Cerebellar nuclear complex (tissue), 1 donor: ENCODE measurements at places on chromosomes 12 and 14.

GRCh38 chr12:47894068-47894467 lies 10.7 kb downstream of the VDR start:
- no peak for DNase-seq

DNA sequence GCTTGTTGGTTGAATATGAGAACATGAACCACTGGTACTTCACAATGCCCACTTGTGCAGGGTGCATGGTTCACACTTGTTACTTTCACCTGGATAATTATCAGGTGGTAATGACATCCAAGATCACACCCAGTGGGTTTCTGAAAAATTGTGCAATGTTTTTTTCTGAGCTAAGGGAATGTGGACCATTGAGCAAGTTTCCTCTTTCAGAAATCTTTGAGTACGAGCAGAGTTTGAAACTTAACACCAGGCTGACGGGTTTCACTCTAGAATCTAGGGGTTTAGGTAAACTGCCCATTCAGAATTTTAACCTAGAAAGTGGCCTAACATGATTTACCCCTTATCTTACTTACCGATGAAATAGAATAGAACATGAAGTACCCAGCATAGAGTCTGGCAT lies 389.6 kb downstream of the PAWR start:
- no peak for DNase-seq

DNA sequence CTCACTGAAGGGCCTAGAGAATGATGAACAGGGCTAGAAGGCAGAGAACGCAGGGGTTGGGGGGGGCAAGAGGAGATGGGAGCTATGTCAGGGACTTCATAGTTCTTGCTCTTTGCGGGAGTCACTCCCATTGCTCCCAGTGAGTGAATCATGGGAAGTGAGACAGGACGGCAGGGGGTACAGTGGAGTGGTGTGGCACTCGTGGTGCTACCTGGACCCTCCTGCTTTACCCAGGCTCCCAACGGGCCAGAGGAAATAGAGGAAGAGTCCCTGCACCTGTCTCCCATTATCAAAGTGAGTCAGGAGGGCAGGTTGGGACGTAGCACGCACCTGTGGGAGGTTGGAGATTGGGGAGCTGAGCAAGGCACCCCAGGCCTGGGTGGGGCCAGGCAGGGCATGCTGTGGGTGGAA lies 1.3 kb upstream of the KRT8 start:
- no peak for DNase-seq

- DNase-seq, result no peak
Observed at GRCh38 chr12:90859591-90859990, 95.4 kb downstream of the CCER1 start.

DNA sequence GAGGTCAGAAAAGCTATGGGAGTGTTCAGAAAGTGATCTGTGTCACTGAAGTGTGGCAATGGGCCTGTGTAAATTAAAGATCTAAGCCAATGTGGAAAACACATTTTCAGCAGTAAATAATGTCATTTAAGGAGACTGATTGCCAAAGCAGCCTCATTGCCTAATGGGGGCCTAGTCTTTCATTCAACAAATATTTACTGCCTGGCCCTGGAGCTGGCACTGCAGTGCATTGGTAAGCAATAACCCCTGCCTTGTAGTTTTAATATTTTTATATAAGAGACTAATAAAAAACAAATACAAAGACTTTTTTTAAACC lies 326.6 kb downstream of the BTG1 start:
- no peak for DNase-seq

DNA sequence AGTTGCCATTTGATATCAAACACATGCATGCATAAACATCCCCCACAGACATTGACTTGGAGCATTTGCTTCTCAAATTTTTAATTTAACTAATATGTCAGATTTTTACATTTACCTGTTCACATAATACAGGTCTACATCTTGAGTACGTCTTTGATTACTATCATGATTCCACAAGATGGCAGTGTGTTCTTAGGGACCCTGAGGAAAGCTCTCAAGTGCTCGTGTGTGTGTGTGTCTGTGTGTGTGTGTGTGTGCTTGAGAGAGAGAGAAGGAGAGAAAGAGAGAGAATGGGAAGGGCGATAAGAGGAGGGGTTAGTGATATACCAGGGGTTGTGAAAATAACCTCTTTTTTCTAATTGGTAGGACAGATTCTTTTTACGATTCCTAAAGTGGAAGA lies 167.1 kb upstream of the OR4E1 start:
- no peak for DNase-seq

GRCh38 chr14:94540031-94540794 lies 21.0 kb upstream of the SERPINA4 start:
- DNase-seq, result no peak

GRCh38 chr12:389142-390096 lies at the start of gene KDM5A:
KDM5A (minus strand) TSS chr12:389320; CDS start chr12:389091, 229 bp downstream.
- no peak for DNase-seq

- no peak for DNase-seq
Observed at GRCh38 chr14:31489691-31490090, 1.9 kb upstream of the GPR33 start.

DNA sequence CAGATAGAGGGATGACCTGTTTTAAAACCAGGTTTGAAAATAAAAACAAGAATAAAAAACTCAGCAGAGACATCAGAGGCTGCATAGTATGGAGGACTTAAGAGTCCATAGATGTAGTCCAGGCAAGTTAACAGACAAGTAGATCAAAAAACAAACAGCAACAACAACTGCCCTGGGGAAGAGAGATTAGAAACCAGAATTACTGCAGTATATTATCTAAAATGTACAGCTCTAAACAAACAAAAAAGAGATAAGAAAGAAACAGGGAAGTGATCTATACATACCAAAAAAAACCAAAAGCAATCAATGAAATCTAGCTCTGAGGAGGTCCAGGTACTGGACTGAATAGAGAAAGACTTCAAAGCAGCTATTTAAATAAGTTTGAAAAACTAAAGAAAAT lies 48.8 kb downstream of the ACSM4 start:
- no peak for DNase-seq

GRCh38 chr12:12158858-12159257 lies 88.1 kb downstream of the BCL2L14 start:
- no peak for DNase-seq

GRCh38 chr14:29805415-29806123 lies 122.1 kb downstream of the PRKD1 start:
- no peak for DNase-seq

GRCh38 chr12:95815632-95816212 lies 25.2 kb upstream of the NTN4 start:
- DNase-seq, result no peak

DNA sequence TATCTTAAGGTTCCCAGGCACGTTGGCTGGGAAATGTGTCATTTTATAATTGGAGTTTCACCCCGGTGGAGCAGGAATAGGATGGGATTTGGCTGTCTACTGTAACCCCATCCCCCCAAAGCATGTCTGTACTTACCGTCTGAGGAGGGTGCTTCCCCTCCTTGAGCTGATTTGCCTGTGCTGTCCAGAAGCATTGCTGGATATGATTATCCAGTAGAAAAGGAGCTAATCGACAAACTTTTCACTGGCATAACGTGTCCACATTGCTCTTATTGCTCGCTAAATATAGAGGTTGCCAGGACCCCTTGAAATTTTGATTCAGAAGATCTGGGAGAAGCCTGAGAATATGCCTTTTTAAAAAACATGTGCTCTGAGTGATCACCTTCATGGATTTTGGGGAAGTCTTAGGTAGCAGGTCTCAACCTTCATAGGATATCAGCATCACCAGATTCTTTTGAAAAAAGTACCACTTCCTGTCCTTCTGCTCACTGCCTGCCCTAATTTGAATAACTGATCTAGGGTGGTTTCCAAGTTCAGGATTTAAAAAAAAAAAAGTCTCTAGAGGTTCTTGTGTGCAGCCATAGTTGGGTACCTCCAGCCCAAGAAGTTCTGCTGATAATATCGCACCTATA lies 80.4 kb upstream of the KCNA1 start:
- DNase-seq, result no peak

DNA sequence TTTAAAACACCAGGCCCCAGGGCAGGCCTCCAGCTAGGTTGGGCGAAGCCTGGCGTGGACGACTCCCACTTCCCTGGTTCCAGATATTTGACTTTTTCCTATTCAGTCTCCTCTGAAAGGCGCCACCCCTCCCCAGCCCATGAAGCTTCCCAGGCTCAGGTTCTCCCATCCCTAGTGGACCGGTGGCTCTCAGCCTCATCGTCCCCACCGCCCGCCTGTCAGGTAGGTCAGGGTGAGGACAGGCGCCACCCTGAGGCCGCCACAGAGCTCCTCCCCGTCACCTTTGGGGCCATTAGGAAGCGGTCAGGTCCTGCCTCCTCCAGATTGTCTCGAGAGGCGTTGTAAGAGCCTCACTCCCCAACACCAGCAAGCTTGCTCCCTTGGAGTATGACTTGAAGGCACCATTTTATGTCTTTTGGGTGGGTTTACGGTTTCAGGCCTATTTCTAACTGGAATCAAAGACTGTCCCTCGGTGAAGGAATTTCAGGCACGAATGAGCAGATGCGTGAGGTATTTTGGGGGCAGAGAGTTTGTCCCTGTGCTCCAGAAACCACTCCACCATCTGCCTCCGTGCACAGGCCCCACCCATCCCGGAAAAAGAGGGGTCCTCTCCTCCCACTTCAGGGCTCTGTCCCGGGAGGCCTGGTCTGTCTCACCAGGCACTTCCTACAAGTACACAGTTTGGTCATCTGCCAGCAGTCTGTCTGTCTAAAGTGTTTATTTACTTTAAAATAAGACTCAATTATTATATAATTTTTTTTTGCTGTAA lies 55.6 kb downstream of the TSPAN9 start:
- no peak for DNase-seq

DNA sequence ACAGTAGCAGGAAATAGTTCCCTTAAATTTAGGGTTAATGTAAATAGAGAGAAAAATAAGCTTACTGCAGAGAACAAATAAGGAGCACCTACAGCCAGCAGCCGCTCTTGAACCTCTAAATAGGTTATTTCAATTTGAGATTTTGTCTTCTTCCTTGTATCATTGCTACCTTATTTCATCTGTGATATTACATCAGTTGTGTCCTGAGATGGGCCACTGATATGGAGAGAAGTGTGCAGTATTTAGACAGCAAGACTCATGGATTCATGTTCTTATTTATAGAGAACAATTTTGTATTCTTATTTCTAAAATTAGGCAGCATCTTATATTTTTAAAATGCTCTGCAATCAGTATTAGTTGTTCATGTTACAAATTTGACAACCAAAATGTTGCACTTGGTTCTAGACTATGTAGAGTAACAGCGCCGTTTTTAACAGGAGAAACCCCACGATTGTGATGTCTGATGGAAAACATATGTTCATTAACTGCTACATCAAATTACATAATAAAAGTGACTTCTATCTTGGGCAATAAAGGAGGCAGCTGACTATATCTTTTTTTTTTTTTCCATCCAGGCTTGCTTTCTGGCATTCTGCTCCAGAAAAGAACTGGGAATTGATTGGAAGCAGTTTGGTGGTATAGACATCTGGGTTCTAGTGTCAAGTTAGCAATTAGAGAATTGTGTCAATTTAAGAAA lies 117.9 kb downstream of the CAND1 start:
- no peak for DNase-seq

DNA sequence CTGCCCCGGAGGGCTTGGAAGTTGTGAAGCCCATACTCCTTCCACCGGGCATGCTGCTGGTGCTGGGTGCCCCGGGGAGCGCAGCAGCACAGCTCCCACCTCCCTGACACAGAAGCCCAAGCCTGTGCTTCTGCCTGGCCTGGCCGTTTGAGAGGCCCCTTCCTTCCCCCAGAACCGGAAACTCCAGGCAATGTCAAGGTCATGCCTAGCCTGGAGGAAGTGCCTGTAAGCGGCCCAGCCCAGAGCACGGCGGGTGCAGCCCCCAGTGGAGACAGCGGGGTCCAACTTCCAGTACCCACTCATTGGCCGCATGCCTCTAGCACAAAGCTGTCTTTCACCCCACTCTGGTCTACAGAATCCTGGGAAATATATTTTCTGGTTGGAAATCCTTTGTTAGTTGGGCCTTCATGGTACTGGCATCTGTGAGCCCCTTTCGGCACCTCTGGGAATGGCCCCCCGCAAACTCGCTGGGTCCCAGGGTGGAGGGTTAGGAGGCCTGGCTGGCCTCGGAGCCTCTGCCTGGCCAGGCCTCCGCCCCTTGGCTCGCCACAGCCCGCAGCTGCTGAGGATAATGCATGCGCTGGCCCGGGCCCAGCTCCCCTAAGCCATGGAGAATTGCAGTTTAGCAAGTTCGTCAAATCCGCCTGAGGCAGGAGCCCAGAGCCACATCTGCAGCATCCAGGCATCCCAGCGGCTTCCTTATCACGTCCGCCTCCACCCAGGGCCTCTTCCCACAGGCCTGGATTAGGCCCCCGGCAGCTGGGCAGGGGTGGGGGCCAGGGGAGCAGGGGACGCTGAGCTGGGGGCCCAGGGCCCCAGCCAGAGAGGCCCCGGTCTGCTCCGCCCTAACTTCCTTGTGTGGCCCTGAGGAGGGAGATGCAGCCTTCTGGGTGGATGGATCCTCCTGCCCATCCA lies 48.9 kb upstream of the DLK1 start:
- no peak for DNase-seq

DNA sequence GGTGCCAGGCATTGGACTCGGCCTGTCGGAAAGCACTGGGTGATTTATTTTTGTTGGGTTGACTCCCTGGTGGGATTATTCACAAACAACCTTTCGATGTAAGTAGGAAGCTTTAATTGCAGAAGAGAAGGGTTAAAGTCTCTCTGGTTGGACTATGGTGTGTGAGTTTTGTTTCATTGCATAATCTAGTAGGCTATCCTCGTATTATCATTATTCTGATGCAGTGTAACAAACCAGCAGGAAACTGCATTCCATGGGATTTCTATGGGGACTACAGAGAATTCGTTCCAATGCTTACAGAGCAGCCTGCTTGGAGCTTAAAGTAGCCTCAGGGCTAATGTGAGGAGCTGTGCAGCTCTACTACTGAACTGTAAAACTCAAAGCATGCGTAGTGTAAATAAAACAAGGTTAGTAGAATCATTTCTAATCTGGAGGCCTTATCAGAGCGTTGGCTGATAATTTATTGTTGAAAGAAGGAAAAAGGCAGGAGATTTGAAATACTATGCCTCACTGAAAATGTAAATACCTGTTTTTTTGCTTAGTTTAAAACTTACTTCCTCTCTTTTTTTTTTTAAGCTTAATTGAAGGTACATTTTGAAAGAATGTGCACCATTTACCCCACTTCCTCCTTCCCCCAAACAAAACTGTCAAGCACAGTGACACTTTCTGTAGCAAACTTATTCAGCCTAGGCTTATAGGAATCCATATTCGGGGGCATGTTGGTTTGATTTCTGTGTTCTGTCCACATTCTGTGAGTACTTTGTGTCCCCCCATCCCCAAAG lies 226.7 kb downstream of the NPAS3 start:
- no peak for DNase-seq

- DNase-seq, result no peak
Observed at GRCh38 chr12:111183094-111183493, 185.8 kb downstream of the PHETA1 start.

GRCh38 chr12:2451025-2451424 lies 343.7 kb upstream of the FKBP4 start:
- DNase-seq, result no peak

DNA sequence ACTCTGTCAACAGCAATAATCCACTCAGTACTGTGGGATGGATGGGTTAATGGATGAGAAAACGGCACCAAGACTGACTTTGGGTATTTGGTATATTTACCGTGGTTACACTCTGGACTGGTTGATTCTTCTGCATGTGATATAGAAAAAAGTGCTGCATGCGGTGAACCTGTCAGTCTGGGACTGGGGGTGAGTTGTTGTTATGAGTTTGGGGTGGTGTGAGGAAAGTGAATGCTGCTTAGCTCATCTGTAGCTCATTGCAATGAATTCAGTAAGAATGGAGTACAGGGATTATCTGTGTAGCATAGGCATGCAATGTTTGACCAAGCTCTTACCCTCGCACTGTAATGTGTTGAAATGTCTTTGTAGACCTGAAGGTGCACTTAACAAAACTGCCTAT lies 6.0 kb downstream of the KCNA1 start:
- no peak for DNase-seq

- DNase-seq, result no peak
Observed at GRCh38 chr12:125193376-125194152, 128.3 kb downstream of the AACS start.
